Activated gamma-delta T cell (primary cell): ENCODE measurements at places on chromosomes 2 and 18.

- DNase-seq: no peak
Observed at GRCh38 chr2:167182403-167182802, 294.1 kb downstream of the XIRP2 start.

DNA sequence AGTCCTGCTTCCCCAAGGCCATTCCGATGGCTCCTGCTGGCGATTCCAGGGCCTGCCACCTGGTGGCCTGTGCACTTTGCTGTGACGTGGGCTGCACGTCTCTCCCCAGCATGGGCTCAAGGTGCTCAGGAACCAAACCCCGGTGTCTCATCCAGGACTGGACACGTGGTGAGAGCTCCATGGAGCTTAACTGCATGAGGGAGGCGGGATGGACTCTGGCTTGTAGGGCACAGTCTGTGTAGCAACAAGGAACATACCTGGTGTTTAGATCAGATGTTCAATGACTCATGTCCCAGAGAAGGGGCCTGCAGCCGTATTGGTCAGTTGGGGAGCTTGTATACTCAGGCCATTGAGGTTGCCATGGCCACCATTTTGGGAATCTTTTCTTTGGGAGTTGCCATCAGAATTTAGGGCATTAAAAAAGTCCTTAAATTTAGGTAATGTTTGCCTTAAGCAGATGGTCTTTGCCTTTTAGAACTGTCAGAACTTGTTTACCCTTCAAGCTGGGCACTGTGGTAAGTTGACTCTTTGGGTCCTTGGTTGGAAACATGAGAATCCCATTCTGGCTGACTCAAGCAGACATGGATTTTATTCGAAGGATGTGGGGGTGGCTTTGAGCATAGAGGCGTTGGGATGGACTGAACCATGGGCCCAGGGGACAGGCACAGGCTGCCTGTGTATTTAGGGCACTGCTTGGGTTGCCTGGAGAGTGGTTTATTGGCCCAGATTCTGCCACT lies 21.0 kb downstream of the AGAP1 start:
- no peak for DNase-seq

- DNase-seq: no peak
Observed at GRCh38 chr2:158999458-158999857, 31.0 kb downstream of the TANC1 start.

- no peak for DNase-seq
Observed at GRCh38 chr18:74477771-74478170, 18.4 kb upstream of the CNDP2 start.

- no peak for DNase-seq
Observed at GRCh38 chr18:69483574-69483973, 82.9 kb downstream of the DOK6 start.

- DNase-seq: no peak
Observed at GRCh38 chr2:179098080-179098689, 48.2 kb upstream of the CCDC141 start.

GRCh38 chr2:72114693-72115051 lies 33.0 kb downstream of the CYP26B1 start:
- DNase-seq: no peak

- no peak for DNase-seq
Observed at GRCh38 chr2:83595926-83596325, 863.2 kb downstream of the SUCLG1 start.

GRCh38 chr2:212908031-212908430 lies 243.4 kb downstream of the IKZF2 start:
- no peak for DNase-seq

DNA sequence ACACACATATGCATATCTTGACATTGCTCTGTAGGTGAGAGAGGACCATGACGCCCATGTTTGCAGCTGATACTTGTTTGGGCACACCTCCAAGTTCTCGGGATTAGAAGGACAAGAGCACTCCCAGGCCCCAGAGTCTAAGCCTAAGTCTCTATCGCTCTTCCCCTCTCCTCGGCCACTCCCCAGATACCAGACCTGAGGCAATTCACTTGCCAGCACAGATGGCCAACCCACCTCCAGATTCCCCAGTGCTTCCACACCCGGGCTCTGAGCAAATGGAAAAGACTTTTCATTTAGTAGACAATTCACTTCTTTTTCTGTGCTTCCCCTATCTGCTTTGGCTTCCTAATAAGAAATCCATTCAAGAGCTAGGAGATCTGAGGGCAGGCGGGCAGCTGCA lies 32.9 kb downstream of the EHD3 start:
- no peak for DNase-seq

GRCh38 chr2:43293744-43294695 lies 67.6 kb upstream of the ZFP36L2 start:
- DNase-seq: no peak

GRCh38 chr2:42652086-42652485 lies 83.7 kb downstream of the MTA3 start:
- no peak for DNase-seq

GRCh38 chr2:112010751-112011150 lies 44.3 kb upstream of the TMEM87B start:
- DNase-seq: no peak

DNA sequence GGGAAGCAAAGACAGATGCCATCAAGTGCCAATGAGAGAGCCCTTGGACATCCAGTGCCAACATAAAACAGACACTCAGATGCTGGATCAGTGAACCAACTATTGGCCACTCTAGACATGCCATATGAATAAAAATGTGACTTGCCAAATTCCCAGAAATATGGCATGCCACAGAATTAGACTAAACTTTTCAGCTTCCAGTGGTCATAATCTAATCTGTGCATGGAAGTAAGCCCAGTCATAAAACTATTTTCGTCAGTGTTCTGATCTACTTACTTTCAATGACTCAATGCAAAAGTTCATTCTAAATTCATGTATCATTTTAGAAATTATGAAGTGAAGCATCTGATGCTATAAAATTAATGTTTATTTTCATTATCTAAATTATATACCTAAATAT lies 1506.2 kb upstream of the NXPH2 start:
- DNase-seq: no peak

- DNase-seq: no peak
Observed at GRCh38 chr2:104965900-104966299, 72.0 kb upstream of the MRPS9 start.

DNA sequence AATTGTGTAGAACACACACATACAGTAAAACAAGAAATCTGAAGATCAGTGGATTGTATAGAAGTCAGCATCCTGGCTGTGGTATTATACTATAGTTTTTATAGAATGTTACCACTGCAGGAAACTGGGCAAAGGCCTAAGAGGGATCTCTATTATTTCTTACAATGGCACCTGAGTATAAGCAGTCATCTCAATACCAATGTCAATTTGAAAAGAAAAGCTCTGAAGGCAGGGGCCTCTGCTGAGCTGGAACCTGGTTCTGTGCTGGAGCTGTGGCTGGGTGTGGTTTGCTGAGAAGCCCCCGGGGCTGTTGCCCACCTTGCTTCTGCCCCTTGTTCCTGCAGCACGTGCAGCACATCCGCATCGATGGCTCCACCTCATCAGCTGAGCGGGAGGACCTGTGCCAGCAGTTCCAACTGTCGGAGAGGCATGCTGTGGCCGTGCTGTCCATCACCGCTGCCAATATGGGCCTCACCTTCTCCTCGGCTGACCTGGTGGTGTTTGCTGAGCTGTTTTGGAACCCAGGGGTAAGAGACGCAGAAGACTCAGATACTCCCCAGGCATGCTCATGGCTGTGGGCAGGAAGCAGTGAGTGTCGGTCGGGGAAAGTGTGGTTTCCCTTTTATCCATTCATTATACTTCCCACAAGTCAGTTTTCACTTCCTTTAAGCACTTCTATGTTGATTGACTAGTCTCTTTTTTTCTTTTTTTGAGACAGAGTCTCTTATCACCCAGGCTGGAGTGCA lies 23.5 kb upstream of the RPL37A start:
- DNase-seq: no peak

- DNase-seq: no peak
Observed at GRCh38 chr2:209424781-209425470, 1.1 kb downstream of the MAP2 start.

- no peak for DNase-seq
Observed at GRCh38 chr2:74267068-74267467, 68.7 kb downstream of the MTHFD2 start.

DNA sequence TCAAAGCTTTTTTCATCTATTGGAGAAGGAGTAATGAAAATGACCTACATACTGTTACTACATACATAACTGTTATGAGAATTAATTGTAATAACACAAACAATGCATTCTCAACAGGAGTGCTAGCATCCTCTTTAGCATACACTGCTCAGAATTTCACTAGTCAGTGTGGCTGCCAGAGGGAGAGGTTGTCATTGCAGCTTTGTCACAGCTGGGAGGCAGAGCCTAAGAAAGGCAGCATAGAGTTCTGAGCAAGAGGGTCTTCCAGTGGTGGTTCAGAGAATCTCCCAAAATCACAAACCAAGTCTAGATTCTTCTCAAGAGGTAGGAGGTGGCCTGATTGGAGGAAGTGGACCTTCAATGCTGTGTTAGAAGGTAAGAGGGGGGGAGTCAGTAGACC lies 286.7 kb upstream of the CYRIA start:
- DNase-seq: no peak

- DNase-seq: no peak
Observed at GRCh38 chr18:28267276-28267675, 90.3 kb upstream of the CDH2 start.

GRCh38 chr18:54090856-54091255 lies 133.6 kb downstream of the MBD2 start:
- DNase-seq: no peak

- no peak for DNase-seq
Observed at GRCh38 chr18:58662118-58662517, 9.1 kb upstream of the MALT1 start.
